ENCODE measurements at places on chromosomes 1 and 21. TPM values are rescaled to one million over a fixed set of nuclear protein-coding genes. Genes with fewer than 3 reads are reported as not detected.

The FAM78B gene
- total RNA-seq = not detected

GRCh38 chr1:185734929-185735700 is 924 bp downstream of the HMCN1 start:
- DNase-seq = no peak

The ITLN1 gene
- total RNA-seq = not detected

DNA sequence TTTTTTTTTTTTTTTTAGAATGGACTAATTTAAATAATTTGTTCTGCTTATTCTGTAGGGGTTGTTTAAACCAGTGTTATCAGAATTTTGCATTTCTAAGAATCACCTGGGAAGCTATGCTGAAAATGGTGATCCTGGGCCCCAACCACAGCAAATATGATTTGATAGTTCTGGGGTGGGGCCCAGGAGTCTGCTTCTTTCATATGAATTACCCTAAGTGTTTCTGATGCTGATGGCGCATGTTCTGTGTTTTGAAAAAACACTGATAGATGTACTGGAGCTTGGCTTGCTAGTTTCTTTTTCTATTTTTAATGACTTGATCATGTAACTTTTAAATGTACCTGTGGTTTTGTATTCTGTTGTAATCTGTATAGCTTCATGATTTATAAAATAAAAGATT is 89.3 kb downstream of the CDC14A start:
- no peak for DNase-seq

- no peak for DNase-seq
These were observed 31.7 kb upstream of the DMRTA2 start for GRCh38 chr1:50454911-50455310.

DNA sequence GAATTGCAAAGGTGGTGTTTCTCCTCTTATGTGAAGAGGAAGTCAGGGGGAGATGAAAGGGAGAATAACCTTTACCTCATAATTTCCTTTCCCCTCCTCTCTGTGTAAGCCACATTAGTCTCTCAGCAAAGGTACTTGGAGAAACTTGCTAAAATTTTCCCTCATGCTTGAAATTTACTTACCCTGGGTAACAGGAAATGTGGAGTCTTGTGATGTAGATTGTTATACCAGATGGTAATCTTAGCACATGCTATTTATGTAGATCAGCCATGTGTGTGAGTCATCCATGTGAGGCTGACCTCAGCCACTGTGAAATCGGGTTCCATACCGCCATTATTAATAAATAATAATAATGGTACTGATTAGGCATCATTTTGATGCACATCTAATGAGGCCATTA is 128.4 kb downstream of the TGFB2 start:
- no peak for DNase-seq

DNA sequence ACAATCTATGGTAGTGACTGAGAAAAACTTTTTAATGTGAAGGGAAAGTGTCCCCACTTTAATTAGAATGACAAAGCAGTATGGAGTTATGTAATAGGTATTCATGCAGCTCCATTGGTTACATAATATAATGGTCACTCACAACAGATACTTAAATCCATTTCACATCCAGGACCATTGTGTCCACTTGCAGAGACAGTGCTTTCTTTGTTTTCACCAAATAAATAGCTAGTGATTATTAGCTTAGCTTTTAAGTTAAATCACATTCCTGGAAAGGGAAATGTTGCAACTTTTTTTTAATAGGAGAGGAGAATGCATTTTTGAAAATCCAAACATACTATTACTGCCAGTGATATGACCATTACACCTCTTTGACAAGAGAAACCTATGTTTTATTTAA is 22.9 kb downstream of the RGL1 start:
- DNase-seq = no peak

GRCh38 chr1:16248603-16249516 is 11.9 kb upstream of the CPLANE2 start:
- peak; percentile 49 for DNase-seq

GRCh38 chr1:34013958-34014737 is 150.3 kb downstream of the HMGB4 start:
- no peak for DNase-seq

GRCh38 chr21:26954662-26955121 is 12.2 kb downstream of the ADAMTS5 start:
- no peak for DNase-seq

- DNase-seq = no peak
These were observed 120.5 kb downstream of the SIK1 start for GRCh38 chr21:43306391-43306790.

The FCGR3B gene
- total RNA-seq = not detected

DNA sequence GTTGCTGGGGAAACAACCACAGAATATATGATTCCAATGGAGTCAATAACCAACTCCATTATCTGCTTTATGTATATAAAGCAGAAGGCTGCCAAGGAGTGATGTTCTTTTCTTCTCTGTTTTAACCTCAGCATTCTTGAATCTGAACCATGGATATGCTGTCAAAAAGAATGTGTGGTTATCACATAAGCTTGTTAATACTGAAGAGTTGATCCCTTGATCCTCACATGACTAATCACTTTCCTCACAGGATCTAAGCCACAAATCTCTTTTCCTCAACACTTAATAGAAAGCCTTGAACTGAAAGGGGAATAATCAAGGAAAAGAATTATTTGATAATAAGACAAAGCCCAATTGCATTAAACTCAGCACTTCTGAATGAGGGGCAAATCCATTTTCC is 271.3 kb upstream of the KIAA0040 start:
- DNase-seq = no peak

The MSH4 gene
- total RNA-seq = 0.80 TPM

GRCh38 chr1:46174448-46175231 is at the start of gene TSPAN1:
TSPAN1 (plus strand) TSS chr1:46175087; CDS start chr1:46181108, 6,021 bp downstream.
- DNase-seq = no peak

The TGFBR3 gene
- total RNA-seq = not detected

- no peak for DNase-seq
These were observed 134.6 kb upstream of the KCNK1 start for GRCh38 chr1:233479110-233479890.

DNA sequence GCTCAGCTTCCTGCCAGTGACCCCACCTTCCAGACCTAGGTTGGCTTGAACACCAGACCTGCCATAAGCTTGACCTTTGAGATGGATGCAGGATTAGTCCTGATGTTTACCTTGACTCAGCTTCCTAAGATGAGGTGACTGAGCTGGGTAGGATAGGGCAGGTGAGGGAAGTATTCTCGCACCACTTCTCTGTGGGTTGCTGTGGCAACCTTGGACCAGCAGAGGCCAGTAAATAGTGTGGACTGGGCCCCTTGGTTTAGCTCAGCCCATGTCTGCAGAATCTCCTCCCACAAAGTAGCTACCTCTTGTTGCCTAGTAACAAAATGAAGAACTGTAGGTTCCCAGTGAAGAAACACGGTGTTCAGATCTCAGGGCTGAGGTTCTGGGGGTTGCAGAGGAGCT is 8.4 kb downstream of the RPS6KA1 start:
- DNase-seq = peak; percentile 52

The PCP4 gene
- total RNA-seq = not detected

DNA sequence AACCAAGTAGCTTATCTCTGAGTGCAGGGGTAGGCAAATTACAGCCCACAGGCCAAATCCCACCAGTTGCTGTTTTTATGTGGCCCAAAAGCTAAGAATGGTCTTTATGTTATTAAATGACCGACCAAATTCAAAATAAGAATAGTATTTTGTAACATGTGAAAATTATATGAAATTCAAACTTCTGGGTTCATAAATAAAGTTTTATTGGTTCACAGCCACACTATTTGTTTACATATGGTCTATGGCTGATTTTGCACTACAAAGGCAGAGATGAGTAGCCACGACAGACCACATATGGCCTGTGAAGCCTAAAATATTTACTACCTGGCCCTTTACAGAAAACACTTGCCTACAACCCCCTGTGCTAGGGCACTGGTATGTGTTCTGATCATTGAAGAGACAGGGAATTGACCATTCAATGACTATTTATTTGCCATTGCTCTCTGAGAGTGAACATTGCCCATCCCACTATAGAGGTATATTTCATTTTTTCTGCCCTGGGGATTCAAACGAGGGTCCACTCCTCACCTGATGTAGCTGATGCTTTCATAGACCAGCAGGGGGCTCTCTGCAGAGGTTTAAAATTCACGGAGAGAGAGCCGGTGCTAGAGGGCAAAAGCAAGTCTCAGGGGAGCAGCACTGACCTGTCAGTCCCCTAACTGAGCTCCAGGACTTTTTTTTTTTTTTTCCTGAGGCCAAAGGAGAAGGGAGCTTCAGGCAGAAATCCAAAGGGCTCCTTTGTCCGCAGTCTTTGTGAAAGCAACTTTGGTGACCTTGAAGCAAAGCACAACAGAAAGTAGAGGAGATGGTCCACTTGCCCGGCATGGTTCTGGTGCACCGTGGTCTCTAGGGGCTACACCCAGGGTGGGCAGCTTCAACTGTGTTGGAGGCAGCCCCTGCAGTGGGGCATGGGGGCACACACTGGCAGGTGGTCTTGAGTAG is 7.3 kb upstream of the GNL2 start:
- peak; percentile 76 for DNase-seq

- DNase-seq = no peak
These were observed 485.9 kb downstream of the LMO4 start for GRCh38 chr1:87814573-87814972.

- DNase-seq = no peak
These were observed 7.9 kb downstream of the TIAM1 start for GRCh38 chr21:31335957-31336738.

The ATP1A4 gene
- total RNA-seq = not detected

The SIPA1L2 gene
- 7.8 TPM for total RNA-seq

The TDRD5 gene
- total RNA-seq = not detected

The APOBEC4 gene
- total RNA-seq = not detected

GRCh38 chr1:246527402-246528088 is 20.5 kb upstream of the SMYD3 start:
- peak; percentile 48 for DNase-seq

GRCh38 chr1:182394055-182394775 is 2.6 kb upstream of the GLUL start:
- no peak for DNase-seq

GRCh38 chr1:236458996-236459395 is 64.8 kb upstream of the LGALS8 start:
- DNase-seq = no peak

Measured in OCI-LY7 (cell line).